ENCODE measurements at places on chromosomes 12 and 14.
A peak's percentile ranks its signal among the peaks of the same experiment; 100 is the strongest.

DNA sequence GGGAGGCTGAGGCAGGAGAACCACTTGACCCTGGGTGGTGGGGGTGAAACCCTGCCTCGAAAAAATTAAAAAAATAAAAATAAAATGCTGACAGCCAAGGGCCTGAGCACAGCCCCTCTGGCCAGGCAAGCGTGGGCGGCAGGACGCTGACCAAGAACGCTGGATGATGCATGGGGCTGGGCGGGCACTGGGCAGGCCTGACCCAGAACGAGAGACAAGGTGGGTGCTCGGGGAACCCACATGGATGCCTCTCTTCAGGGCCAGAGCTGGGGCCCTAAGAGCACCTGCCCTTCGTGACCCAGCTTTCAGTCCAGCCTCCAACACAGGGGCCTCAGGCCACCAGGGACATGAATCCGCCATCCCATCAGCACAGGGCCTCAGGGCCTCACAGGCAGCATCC, 11.3 kb downstream of the GALNT9 start:
- no peak for DNase-seq

- DNase-seq: no peak
Measured at GRCh38 chr12:55684761-55685370, 22.8 kb downstream of the ITGA7 start.

DNA sequence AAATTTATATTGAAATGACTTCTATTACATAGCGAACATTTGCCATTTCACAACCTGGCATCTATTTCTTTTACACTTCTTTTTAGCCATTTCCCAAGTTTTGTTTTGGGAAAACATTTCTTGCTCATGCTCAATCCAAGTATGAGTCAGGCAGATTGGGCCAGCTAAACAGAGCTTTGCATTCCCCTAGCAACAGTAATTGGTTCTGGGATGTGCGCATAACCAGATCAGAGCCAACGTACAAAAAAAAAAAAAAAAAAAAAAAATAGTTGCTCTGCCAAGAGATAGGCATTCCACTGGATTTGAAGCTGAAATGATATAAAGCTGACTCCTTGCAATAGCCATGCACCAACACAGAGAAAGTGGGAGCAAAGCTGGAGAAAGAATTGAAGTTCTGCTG, 37.5 kb downstream of the PLCZ1 start:
- DNase-seq: no peak

DNA sequence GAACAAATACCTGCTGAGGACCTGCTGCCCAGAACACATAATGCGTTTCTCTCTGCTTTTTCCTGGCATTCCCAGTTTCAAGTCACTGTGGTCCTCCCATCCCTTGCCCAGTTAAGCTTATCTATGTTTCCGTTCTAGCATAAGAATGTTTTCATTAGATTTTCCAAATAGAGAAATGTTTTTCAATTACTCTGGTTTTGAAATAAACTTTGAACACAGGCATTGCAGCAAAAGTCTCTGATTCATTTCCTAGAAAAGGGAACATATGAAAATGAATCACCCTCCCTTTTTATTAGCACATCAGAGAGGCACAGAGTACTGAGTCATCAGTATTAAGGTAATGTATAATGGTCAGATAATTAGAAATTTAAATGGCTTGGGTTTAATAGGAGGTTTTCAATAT, 201.1 kb upstream of the TMEM260 start:
- DNase-seq: peak; percentile 3

- DNase-seq: peak; percentile 4
Measured at GRCh38 chr14:59360923-59361794, 104.0 kb downstream of the GPR135 start.

- DNase-seq: no peak
Measured at GRCh38 chr12:58138424-58138823, 197.1 kb downstream of the ATP23 start.

DNA sequence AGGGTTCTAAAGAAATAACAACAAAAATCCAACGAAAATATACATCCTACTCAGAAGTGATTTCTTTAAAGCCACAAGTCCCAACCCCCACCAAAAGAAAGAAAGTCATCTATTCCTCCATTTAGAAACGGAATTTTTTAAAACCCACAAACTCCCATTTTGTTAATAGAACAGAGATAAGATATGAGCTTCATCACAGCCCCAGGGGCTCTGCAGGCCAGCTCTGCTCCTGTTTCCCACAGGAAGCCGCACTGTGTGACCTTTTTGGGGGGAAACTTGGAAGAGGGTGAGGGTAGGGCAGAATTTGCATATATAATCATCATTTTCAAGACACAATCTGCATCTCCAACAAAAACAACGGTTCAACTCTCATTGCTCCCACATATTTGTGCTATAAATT, 2.8 kb downstream of the FBXL14 start:
- DNase-seq: peak; percentile 41

DNA sequence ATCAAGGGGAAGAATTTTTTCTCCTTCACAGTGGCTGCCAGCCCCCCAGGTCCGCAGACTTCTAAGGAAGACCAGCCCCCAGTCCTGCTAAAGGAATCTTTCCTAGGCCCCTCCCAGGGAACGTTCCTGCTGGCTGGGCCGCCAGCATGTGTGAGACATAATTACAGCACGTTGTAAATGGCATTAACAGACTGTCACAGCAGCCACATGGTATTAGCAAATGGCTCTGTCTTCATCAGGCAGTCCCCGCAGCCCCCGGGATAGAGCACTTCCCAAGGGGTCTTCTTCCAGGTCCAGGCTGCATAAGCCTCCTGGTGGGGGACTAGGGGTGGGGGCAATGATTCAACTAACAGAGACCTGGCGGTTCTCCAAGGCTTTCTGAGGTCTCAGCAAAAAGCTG, 34.9 kb upstream of the FAM222A start:
- no peak for DNase-seq

DNA sequence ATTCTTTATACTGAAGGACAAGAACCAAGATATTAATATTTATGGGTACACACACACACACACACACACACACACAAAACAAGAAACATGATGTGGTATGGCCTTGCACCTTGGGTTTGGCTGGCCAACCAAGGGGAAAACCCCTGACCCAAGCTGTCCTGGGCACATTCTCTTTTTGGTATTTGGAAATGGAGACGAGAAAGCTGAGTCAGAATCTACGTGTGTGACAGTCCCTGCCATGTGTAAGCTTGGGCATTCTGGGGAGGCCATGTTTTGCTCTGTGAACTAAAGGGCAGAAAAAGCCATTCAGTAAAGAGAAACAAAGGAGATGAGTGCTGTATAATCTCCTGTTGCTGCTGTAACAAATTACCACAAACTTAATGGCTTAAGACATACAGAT, 35.6 kb downstream of the PTGER2 start:
- no peak for DNase-seq

DNA sequence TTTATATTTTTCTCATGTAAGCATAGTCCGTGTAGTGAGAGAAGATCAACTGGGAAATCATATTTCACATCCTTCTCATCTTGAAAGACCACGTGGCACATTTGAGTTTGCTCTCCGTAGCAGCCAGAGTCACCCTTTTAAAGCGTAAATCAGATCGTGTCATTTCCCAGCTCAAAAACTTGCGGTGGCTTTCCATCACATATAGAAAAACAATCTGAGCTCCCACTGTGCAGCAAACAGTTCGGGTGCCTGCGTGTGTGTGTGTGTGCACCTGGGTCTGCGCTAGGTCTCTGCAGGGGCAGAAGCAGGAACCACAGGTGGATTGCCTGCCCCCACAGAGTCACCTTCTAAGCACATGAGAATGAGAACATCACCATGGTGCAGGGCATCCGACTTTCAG, 338.2 kb downstream of the TRHDE start:
- no peak for DNase-seq

DNA sequence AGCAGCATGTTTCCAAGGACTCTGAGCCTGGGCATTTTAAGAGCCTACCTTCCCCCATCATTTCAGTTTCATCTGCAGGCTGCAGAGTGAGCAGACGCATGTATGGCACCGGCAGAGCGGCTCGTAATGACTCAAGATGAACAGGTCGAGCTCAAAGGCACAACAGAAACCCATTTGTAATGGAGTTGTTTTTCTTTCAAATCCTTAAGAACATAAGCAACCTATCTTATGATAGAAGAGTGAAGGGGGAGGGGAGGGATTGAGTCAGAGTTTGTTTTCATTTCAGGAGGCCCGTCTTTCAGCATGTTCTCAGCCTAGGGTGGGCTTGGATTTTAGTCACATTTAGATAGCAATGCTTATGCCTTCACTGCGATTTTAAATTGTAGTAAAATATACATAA, 54.9 kb upstream of the CISTR start:
- DNase-seq: no peak

GRCh38 chr14:29301571-29301970, 535.0 kb downstream of the FOXG1 start:
- DNase-seq: no peak

DNA sequence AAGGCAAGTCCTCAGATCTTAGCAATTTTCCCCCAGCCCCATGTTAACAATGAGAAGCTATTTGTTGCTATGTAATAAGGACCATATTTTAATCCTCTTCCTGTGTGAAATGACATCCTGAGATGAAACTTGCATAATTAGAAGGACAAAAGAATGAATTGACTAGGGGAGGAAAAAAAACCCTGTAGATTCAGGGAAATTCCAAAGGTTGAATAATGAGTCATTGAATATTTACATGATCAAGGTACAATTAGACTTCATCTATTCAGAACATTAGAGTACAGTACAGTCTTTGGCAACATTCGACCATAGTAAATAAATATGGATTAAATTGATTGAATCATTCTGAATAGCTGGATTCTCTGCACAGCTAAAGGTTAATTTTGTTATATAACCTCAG, 9.4 kb downstream of the MYBPC1 start:
- DNase-seq: no peak

GRCh38 chr14:100035700-100036099, 29.5 kb upstream of the EVL start:
- DNase-seq: no peak

DNA sequence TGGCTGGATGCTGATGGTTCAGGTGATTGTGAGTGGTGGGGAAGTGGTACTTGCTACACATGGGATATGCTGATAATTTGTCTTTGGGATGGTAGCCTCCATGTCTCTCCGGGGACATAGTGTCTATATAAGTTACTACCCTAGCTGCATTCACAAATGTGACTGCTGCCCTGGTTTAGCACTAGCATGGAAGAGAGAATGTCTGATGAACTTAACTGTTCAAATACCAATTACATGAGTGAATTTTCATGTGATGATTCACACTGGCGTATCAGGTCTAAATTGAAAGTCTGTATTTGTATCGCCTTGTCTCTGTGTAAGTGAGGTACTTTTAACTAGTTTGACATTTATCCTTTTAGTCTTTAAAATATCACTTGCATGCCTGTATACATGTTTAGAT, 34.4 kb downstream of the ATF7IP start:
- peak; percentile 83 for DNase-seq

GRCh38 chr12:93569301-93569655, 3.2 kb upstream of the SOCS2 start:
- no peak for DNase-seq

- no peak for DNase-seq
Measured at GRCh38 chr12:95253386-95253785, 35.8 kb downstream of the VEZT start.

DNA sequence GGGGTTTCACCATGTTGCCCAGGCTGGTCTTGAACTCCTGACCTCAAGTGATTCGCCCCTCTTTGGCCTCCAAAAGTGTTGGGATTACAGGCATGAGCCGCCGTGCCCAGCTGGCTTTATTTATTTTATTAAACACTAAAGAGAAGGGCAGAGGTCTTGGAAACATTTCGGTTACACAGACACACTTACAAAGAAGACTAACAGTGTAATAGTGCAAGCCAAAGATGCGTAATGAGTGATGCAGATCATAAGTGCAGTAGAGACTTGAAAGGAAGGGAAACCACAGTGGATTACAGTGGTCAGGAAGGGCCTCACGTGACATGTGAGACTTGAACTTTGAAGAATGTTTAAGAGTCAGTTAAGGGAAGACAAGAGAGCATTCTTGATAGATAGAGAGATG, 33.9 kb upstream of the CDK17 start:
- peak; percentile 63 for DNase-seq

GRCh38 chr12:14059548-14059947, 78.1 kb upstream of the GRIN2B start:
- peak; percentile 23 for DNase-seq

GRCh38 chr14:77681196-77682157, 26.3 kb downstream of the ALKBH1 start:
- no peak for DNase-seq

DNA sequence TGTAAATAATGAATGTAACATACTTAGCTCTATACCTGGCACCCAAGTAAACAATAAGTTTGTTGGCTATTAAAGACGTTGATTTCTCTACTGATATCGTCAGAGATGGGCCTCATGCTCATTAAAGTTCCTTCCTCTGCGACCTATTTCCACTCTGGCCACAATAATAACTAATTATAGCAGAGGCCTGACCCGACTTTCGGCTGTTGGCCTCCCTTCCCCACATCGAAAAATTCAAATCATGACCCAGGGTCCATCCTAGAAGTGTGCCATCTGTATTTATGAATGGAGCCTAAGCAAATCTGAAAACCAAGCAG, 321 bp upstream of the USP30 start:
- DNase-seq: no peak

DNA sequence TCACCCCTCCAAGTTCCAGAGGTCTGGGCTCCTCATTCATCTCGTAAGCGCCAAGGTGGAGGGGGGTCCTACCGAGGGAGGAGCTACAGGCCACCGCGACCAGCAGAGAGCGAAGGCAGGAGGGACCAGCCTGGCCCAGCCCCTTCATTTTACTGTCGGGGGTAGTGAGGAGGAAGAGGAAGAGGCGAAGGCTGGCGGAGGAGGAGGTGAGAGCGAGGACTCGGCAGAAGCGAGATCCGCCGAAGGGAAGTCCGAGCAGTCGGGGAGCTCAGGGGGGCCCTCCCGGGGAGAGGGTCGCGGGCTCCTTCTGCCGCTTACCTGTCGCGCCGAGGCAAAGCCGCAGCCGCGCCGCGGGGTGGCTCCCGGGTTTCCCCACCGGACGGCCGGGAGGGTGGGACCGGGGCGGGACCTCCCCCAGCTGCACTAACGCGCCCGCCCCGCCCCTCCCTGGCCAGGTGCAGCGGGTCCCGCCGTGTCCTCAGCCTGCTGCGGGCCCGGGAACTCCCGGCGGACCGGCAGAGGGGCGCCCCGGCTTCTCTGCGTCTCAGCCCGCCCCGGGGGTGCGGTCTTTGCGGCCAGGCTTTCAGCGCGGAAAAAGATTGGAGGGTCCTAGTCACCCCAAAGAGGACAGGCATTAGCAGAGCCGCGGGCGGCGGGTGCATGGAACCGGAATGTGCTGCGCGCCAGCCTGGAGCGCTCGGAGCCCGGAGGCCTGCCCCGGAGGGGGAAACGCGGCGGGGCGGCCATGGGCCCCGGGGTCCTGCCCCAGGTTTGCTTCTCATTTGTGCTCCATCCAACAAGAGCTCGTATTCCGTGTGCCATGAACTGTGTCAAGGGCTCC, at the start of gene GALNT6:
GALNT6 (minus strand) TSS at position 124 of the 841 bp plus-strand sequence. CDS start 11,625 bp downstream, outside the sequence.
- DNase-seq: peak; percentile 90

DNA sequence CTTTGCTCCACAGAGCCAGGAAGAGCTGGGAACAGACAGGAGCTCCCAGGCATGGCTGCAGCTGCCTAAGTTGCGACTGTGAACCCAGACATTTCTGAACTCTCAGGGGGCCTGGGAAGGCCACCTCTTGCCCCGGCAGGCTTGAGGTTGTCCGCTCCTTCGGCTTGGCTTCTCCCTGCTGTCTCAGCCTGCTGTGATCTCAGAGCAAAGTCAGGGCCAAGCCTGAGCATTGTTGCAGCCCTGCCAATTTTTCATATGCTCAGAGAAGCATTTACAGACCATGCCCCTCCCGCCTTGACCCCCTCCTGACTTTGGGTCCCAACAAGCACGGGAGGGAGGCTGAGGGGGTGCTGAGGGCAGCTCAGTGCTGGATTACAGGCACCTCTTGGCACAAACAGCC, 1439.1 kb upstream of the FLRT2 start:
- DNase-seq: no peak
